Midbrain (tissue), 1 donor: ENCODE measurements at places on chromosomes 5 and 9.

- DNase-seq, result no peak
Measured at GRCh38 chr9:132232522-132232921, 70.7 kb downstream of the NTNG2 start.

DNA sequence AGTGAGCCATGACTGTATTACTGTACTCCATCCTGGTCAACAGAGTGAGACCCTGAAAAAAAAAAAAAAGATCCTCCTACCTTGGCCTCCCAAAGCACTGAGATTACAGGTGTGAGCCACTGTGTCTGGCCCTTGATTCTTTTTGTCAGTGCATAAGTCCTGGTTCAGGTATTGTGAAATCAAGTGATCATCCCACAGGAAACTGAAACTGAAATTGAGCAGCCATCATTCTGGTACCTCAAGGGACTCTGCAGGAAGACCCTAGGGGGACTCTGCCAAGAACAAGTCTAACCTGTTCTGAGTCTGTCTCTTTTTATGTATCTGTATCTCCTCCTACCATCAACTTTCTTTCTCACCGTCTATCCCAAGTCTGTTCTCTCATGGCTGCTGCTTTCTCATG, 1.9 kb upstream of the DCAF10 start:
- no peak for DNase-seq

GRCh38 chr5:154278908-154279307, 88.4 kb downstream of the GALNT10 start:
- DNase-seq, result no peak

- no peak for DNase-seq
Measured at GRCh38 chr5:181119105-181119504, 11.9 kb downstream of the OR2V1 start.

- DNase-seq, result no peak
Measured at GRCh38 chr5:159187719-159188118, 21.6 kb downstream of the RNF145 start.

GRCh38 chr5:162444129-162444762, 376.7 kb downstream of the GABRG2 start:
- no peak for DNase-seq
